Pons (tissue), 1 donor: ENCODE measurements at places on chromosomes 11 and 22.

DNA sequence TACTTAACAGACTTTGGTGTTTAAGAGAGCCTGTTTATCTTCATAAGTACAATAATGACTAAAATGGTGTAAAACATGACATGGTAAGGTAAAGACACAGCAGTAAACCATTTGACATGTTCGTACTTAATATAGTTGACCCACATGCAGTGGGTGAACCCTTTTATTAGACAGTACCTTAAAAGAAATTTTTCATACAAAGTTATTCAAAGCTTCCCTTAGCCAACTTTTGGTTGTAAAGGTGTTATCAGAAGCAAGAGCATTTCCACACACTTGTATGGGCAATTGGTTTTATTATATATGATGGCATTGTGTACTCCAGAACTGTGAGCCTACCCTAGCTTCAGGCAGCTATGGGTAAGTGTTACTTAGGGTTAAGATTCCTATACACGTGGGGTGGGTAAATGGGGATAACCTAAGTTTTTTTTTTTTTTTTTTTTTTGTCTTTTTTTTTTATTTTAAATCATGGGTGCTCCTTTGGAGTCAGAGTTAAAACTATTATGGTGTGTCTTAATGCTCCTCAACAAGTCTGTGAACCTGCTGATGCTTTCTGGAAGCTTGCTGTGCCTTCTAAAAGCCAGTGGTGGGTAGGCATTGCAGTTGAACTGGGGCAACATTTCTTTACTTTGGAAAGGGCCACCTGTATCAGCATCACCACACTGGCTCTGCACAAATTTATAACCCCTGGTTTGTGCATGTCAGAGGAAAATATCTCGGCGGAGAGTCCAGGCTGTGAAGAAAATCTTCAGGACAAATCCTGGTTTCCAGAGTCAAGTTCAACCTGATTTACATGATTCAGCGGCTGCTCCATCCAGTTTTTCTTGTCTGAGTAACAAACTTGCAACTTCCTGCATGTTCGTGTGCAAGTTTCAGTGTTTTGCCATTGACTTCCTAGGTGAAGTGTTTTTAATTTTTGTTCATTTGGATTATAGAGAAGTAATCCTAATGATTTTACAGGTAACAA, 3.3 kb downstream of the PCF11 start:
- peak; percentile 37 for DNase-seq

DNA sequence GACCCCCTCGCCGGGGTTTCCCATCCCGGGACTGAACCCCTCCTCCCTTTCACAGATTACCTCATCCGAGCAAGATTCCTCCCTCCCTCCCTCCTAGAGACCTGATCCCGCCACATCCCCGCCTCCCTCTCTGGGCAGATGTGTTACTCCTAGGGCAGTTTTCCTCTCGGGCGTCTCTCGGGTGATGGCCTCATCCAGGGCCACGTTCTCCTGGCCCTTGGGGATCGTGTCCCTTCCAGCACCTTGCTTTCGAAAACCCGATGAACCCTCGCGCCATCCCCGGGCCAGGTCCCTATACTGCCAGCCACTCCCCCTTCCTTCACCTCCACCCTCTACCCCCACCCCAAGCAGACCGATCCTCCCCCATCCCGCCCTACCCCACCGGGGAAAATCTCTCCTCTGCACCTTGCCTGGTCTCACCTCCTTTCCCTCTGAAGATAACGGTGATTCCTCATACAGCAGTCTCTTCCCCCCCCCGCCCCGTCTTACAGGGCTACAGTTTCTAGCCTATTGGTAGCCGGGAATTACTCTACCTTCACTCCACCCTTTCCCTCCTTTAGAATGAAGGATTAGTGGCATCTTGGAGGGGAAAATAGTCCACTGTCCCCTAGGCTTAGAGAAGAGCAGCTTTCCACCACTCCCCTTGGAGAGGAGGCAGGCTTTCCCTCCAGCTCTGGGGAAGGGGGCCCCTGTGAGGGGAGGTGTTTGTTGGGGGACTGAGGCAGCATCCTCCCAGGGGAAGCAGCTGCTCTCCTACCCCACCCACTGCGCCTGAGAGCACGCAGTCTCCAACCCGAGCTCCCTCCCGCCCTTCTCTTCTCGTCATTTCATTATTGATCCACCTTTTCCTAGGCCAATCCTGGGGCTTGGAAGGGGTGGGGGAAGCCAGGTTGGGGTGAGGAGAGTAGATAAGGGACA, 1.2 kb downstream of the KMT2A start:
- peak; percentile 19 for DNase-seq

DNA sequence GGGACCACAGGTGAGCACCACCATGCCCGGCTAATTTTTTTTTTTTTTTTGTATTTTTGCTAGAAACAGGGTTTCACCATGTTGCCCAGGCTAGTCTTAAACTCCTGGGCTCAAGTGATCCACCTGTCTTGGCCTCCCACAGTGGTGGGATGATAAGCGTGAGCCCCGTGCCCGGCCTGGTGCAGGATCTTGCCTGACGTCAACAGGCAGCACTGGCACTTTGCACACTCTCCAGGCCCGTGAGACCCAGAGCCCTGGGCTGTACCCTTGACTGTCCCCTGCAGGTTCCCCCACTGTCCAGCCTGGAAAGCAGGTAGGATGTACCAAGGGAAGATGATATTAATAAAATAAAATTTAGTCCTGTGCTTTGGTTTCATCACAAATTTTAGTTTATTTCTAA, 29.1 kb upstream of the PANX2 start:
- DNase-seq, result no peak

DNA sequence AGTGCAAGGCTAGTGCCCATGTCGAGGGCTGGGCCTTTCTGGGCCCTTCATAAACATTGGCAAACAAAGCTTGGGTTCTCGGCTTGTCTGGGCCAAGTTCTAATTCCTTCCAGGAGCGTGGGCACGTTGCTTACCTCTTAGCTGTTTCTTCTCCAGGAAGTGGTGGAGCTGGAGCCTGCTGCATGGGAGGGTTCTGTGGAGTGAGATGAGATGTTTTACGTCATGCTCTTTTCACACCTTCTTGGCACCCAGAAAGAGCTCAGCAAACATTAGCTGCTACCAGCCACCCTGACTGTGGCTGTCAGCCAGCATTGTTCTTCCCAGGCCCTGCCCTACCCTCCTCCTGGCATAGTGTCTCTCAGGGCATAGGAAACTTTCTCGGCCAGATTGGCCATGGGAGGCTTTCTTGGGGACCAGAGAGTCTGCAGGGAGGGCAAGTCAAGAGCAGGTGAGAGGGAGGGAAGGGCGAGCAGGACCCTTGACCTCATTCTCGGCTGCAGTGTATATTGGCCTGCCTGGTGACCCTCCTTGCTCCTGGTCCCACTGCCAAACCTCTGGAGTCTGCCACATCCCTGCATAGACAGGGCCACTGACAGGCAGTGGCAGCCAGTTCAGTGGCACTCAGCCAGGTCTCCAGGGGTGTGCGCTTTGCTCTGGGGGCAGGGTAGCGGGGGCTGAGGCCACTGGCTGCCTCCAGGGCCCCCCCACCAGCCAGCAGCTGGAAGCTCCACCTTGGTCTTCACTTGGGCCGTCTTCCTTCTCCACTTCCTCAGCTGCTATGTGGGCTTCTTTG, 98.8 kb downstream of the BCR start:
- peak; percentile 17 for DNase-seq

- DNase-seq, result no peak
These were observed 12.5 kb downstream of the RBM4 start for GRCh38 chr11:66651016-66651415.

- no peak for DNase-seq
These were observed 1289.3 kb downstream of the BRD1 start for GRCh38 chr22:48538291-48538820.

DNA sequence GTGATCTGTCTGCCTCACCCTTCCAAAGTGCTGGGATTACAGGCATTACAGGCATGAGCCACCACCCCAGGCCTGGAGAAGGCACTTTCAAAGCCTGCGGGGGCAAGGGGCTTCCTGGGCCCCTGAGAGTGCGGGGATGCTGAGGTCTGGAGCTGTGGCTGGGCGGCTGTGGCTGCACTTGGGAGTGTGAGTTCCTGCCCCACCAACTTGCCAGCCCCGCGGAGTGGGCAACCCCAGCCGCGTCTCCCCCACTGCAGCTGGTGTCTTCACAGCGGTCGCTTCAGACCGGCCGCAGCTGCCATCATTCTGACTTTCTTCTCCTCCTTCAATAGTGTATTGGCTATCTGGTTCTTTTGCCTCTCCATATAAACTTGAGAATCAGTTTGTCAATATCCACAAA, 10.7 kb upstream of the MAP6 start:
- no peak for DNase-seq

DNA sequence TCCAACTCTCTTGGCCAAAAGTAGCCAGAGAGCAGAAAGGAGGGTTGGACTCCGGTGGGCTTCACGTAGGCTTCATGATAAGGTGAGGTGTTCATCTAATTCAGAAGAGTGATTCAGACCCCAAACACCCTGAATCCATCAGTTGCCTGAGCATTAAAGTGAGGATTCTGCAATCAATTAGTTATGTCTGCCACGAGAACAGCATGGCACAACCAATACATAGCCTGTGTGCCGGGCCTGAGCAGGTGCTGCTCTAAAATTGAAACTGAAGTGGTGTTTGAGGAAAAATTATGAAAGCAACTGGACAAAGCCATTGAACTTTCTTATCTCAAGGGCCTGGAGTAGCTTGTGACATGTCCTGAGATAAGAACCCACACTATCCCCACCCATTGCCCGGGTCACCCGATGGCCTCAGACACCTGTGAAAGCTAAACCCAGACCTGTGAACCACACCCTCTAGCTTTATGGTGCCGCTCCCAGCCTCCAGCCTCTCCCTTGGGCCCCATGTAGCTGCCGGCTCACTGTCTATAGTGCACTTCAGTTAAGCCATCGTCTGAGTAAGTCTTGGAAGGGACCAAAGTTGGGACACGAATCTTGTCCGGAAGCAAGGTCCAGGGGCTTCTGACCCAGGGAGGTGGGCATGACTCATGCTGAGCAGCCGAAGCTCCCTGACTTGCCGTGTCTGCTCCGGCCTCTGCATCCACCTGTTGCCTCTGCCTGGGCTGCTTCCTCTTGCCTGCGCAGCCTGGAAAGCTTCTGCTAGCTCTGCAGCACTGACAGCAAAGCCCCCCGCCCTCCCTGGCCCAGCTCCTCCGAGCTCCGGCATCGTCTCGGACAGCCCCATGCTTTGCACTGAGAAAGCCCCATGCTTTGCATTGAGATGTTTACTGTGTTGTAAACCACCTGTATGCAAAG, 5.7 kb upstream of the MYEOV start:
- no peak for DNase-seq

DNA sequence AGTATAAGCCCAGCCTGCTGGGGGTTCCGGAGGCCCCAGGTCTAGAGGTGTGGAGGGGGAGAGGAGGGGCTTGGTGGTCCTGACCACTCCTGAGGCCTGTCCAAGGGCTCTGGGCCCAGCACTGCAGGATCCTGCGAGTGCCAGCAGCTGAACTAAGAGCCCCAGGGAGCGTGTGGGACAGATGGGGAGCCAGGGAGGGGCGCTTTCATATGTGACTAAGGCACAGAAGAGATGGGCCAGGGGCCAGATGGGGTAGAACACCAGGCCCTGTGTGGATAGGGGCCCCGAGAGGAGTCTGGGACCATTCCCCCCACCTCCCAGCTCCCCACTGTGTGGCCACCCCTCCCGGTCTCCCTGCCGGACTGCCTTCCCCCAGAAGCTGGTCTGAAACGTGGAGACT, 18.4 kb downstream of the MAFF start:
- DNase-seq, result no peak

GRCh38 chr11:33674035-33674814, 26.4 kb downstream of the C11orf91 start:
- DNase-seq, result no peak

- DNase-seq, result peak; percentile 61
These were observed 1.8 kb downstream of the TMEM86A start for GRCh38 chr11:18700375-18700774.

GRCh38 chr11:127369356-127369755, 368.8 kb upstream of the KIRREL3 start:
- no peak for DNase-seq

- no peak for DNase-seq
These were observed 26.8 kb upstream of the ME3 start for GRCh38 chr11:86699040-86699791.

- peak; percentile 53 for DNase-seq
These were observed 14.8 kb downstream of the CHKA start for GRCh38 chr11:68106165-68106940.

- DNase-seq, result no peak
These were observed 24.9 kb downstream of the DHCR7 start for GRCh38 chr11:71423181-71423790.

- no peak for DNase-seq
These were observed 45.2 kb downstream of the CHST1 start for GRCh38 chr11:45620243-45620642.

GRCh38 chr11:43197379-43197778, 114.4 kb upstream of the API5 start:
- no peak for DNase-seq

GRCh38 chr11:36408498-36409136, 101.5 kb downstream of the TRAF6 start:
- no peak for DNase-seq

- DNase-seq, result no peak
These were observed 5.8 kb downstream of the SELENOO start for GRCh38 chr22:50206599-50206998.

DNA sequence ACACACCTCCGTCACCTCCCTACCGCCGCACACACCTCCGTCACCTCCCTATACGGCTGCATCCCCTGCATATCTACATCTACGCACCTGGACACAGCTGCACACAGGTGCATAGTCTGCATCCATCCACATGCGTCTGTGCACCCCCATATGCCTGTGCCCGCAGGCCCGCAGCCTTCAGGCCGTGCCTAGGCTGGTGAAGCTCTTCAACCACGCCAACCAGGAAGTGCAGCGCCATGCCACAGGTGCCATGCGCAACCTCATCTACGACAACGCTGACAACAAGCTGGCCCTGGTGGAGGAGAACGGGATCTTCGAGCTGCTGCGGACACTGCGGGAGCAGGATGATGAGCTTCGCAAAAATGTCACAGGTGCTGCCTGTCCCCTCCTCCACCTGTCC, 4.8 kb downstream of the PKP3 start:
- no peak for DNase-seq

- peak; percentile 58 for DNase-seq
These were observed 1310.3 kb downstream of the BRD1 start for GRCh38 chr22:48517039-48518030.

DNA sequence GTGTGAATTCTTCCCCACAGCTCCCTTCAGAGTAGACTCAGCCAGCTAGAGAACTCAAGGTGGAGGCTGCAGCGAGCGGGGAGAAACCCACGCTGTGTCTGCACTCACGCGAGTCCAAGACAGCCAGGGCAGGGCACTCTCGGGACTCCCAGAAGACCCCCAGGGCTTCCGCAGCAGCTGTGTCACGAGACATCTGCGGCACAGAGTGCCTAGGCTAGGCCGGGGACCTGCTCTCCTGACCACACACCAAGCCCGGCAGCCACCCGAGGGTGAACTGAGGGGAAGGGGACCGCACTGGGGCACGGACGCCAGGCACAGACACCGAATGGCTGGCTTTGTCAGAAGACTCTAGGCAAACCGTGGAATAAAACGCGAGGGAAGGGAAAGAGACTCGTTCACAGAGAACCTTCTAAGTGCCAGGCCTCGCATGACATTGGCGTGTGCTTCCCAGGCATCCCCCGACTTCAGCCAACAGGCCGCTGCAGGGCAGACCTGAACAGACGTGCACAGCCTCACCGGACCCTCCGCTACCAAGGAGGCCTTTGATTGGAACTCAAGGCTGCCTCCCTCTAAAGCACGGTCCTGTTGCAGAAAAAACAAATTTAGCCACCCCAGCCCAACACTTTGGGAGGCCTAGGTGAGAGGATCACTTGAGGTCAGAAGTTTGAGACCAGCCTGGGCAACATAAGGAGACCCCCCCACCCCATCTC, 18.2 kb upstream of the MOB2 start:
- DNase-seq, result no peak
